ENCODE measurements at places on chromosomes 6 and 20.

DNA sequence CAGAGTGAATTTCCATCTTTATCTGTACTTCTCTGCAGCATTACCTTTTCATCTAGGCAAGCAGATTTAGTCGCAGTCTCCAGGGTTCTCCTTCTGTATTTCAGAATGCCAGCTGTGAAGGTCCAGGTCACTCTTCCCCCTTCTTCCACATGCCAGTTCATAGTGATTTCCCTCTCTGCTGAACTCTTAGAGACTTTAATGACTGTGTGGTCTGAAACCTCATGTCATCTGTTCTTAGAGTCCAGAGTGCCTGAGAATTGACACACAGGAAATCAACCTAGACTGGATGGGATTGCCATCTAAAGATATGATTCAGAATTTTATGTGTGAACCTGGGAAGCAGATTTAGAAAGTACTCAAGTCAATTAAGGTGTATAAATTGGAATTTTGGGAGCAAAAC, 248.1 kb downstream of the TPBG start:
- DNase-seq = no peak

DNA sequence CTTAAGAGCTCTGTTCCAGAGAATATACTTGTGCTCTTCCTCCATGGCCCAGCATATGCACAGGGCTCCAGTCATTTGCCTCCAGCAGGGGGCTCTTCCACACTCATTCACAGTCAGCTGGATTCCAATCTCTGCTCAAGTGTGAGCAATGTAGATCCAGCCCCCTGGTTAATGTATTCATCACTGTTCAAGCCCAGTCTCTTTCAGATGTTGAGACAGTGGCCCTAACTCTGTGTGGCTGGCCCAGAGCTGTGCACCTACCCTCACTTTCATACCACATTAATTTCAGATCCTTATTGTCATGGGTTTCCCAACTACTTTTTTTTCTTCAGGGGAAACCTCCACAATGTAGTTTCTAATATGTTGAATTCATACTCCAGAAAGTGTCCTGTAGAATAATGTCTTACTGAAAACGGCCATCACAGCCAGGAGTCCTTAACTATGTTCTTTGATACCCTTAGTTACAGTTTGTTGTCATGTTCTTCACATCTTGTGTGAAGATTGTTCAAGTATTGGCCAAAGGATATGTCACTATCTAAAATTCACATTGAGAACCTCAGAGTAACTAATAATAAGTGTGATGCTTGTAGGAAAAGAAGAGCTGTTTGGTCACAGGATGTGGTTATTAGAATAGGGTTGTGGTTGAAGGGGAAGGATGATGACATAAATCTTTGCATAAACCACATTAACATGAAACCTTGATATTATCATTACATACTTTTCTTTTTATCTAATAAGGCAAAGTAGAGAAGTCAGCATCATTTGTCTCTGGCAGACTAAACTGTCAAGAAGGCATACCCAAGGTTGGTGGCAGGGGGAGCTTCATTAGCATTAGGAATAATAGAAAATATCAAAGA, 14.4 kb upstream of the HLA-DQA1 start:
- DNase-seq = no peak

DNA sequence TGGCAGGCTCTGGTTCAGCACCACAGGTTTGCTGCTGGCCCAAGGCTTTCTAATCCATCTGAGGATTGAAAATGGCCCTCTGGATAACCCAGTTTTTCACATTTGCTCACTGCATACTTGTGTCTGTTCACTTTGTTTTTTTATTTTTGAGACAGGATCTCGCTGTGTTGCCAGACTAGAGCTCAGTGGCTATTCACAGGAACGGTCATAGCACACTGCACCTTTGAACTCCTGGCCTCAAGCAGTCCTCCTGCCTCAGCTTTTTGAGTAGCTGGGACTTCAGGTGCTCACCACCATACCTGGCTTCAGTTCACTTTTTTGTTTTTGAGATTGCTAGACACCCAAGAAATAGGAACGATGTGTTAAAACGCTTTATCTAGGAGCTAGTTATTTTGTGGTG, 57.9 kb downstream of the ITCH start:
- DNase-seq = no peak

- DNase-seq = peak; percentile 73
Observed at GRCh38 chr20:17796091-17796563, 96.4 kb downstream of the BANF2 start.

DNA sequence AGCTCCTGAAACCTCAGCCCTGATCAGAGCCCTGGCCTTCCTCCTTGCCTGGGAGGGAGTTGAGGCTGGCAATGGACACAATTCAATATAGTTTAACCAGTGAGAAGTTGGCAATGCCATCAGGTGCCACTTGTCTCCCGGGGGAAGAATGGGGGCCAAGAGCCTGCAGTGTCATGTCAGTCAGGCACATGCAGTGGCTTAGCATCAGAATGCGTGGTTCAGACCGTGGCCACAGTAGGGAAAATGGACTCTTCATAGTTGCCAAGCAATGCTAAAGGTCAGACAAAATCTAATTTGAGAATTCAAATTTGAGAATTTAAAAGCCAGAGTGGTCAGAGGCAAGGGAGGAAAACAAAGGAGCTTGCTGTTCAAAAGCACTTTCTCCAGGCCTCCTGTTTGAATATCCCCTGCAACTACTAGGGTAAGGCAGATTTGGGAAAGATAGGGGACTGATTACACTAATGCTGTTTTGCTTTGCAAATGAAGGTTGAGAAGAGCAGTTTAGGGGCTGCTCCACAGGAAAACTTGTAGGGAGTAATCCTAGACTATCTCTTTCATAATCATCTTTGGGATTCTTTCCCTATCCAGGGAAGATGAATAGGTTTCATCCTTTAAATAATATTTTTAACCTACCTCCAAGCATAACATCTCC, 33.1 kb upstream of the CLIC5 start:
- no peak for DNase-seq

DNA sequence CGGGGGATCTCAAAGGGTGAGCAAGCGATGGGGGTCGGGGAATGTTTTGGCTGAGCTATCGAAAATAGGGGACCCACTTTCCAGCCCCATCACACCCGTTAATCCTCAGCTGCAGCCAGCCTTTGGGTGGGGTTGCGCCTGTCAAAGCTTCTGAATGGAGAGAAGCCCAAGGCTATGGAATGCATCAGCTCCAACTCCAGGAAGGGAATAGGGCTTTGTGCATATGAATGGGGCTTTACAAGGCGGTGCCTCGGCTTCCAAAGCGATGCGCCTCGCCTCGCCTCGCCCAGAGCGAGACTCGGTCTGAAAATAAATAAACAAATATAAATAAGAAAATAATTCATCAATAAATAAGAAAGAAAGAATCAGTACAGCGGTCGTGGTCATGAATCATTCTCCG, 751.4 kb upstream of the DEFB115 start:
- DNase-seq = no peak

DNA sequence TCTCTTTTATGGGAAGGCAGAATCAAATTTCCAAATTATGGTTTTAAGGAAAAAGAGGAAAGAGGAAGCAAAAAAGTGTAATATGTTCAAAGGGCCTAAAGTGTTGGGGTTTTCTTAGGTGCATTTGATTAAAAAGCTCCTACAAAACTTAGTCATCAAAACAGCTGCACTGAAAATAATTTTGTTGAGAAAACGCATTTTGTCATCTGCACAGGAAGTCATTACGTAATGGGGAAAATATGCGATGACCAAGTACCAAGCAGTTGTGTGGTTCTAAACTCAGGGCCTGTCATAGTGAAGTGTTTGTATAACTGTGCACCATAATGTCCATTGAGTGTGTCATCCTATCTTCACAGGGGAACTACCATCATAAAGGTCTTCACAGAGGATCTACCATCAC, 15.6 kb downstream of the HAO1 start:
- DNase-seq = no peak

GRCh38 chr6:38184585-38185080, 365.1 kb downstream of the ZFAND3 start:
- DNase-seq = no peak

- no peak for DNase-seq
Observed at GRCh38 chr20:6238421-6238820, 115.6 kb upstream of the FERMT1 start.

- peak; percentile 61 for DNase-seq
Observed at GRCh38 chr20:63064745-63065711, 58.3 kb upstream of the BHLHE23 start.

- DNase-seq = no peak
Observed at GRCh38 chr6:15588971-15589634, 73.7 kb downstream of the DTNBP1 start.

GRCh38 chr6:50995036-50995435, 176.4 kb downstream of the TFAP2B start:
- no peak for DNase-seq

GRCh38 chr20:50313827-50314677, 123.4 kb downstream of the CEBPB start:
- DNase-seq = no peak

- DNase-seq = no peak
Observed at GRCh38 chr20:33477386-33478234, 12.3 kb upstream of the CBFA2T2 start.

- DNase-seq = no peak
Observed at GRCh38 chr20:54054516-54054915, 15.9 kb downstream of the BCAS1 start.

- DNase-seq = no peak
Observed at GRCh38 chr20:58087562-58087858, 140.9 kb downstream of the ANKRD60 start.
